Endothelial cell (in vitro differentiated cells): ENCODE measurements at places on chromosomes 7 and 10.

- no peak for DNase-seq
Observed at GRCh38 chr10:48522011-48522765, 82.7 kb downstream of the ARHGAP22 start.

DNA sequence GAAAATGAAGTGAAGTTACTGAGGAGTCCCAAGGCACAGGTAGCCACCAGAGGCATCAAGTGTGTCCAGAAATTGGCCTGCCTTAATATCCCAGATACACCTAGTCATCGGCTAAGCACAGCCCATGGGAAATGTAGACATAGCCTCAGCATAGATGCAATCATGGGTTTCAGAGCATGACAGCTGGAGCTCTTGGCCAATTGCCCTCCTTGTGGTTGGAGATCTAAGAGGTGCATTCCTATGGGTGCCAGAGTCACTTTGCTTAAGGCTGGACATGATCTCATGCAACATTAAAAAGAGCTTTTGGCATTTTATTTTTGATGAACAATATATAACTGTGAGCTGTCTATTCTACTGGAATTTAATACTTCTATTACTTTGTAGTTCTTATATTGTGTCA lies 758.0 kb upstream of the LRRTM3 start:
- DNase-seq, result no peak

DNA sequence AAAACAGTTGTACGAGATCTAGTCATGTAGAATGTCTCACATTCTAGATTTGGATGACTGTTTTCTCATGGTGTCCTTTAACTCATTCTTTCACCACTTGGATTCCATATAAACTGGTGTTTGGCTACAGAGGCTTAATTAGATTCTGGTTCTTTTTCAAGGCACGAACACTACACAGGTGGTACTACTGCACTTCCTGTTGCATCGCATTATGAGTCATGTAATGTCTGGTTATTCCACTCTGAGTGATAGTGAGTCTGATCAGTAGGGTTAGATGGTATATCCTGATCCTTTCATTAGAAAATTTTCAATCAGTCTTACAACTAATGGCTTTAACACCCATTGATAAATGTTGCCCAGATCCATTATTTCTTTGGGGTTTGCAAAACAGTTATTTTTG lies 11.2 kb upstream of the AKAP9 start:
- DNase-seq, result no peak

- DNase-seq, result no peak
Observed at GRCh38 chr10:110754375-110755105, 110.4 kb downstream of the RBM20 start.

- DNase-seq, result no peak
Observed at GRCh38 chr10:131757285-131758058, 143.3 kb upstream of the PPP2R2D start.

DNA sequence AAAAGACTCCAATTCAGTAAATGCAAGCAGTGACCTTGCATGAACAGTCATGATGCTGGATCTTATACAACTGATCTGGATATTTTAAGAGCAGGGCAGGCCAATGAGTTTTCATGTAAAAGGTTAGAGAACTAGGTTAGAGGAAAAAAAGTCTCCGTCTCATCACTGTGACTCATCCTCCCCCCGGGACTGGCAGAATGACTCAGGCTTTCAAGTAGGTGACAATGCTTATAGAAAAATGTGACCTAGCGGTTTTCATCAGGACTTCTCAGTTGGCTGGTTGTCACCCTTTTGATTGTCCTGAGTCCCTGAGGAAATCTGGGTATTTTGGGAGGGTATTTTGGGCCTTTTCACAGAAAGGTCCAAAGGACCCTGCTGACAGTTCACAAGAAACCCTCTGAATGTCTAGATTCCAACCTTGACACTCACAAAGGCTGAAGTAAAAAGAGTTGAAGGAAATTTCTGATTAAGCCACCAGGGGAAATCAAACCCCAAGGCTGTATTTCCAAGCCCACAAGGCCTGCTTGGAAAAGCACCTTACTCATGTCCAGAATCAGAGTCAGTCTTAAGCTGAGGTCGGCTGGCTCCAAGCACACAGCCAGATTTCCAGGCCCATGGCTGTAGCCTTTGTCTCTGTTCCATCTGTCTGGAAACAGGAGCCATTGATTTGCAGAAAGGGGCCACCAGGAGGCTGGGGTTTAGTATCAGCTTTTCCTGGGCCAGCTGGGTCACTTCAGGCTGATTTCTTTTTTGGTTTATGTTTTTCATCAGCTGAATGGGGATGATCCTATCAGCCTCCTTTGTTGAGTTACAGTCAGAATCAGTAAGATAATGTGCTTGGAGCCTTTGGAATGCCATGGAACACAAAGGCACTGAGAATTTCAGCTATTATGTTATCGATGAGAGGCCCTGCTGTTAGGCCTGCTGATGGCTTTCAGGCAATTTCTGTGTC lies 226.4 kb upstream of the HABP2 start:
- DNase-seq, result no peak

- DNase-seq, result no peak
Observed at GRCh38 chr10:88150339-88150738, 286.9 kb downstream of the PTEN start.

DNA sequence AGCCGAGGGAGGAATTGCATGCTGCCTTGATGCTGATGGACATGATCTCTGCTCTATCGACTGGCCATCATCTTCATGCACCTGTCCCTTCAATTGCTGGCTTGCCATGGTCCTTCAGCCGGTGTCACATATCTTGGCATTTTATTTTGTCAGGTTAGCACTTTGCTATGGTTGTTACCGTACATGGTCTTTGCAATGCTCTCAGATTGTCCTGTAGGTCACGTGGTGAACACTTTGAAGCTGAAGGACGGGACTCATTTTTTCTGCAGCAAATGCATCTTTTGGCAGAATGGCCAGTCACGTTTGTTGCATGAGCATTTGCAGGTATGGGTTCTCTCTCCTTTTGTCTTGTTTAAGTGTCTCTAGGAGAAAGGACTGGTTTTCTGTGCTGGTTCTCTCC lies 326.8 kb upstream of the SHH start:
- no peak for DNase-seq

DNA sequence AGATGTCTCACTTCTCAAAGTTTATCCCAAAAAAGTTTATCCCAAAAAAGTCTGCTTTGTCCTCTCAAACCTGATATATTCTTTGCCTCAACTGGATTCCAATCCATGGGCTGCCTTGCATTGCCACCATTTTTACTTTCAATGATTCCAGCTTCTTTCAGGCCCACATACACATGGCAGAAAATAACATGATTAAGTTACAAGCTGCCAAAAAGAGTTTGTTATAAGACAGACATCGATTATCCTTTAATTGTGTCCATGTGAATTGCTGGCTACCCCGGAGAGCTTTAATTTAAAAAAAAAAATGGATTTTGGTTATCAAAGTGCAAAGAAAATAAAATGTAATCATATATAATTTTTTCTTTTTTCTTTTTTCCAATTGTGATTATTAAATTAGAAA lies 819.6 kb upstream of the SORCS1 start:
- no peak for DNase-seq

- DNase-seq, result no peak
Observed at GRCh38 chr10:117663750-117664149, 121.2 kb downstream of the EMX2 start.

- DNase-seq, result no peak
Observed at GRCh38 chr10:116554628-116555027, 8.9 kb downstream of the PNLIP start.

- no peak for DNase-seq
Observed at GRCh38 chr10:119113751-119114732, 10.1 kb downstream of the DENND10 start.

GRCh38 chr10:89303161-89303560 lies 1.3 kb downstream of the IFIT2 start:
- no peak for DNase-seq

DNA sequence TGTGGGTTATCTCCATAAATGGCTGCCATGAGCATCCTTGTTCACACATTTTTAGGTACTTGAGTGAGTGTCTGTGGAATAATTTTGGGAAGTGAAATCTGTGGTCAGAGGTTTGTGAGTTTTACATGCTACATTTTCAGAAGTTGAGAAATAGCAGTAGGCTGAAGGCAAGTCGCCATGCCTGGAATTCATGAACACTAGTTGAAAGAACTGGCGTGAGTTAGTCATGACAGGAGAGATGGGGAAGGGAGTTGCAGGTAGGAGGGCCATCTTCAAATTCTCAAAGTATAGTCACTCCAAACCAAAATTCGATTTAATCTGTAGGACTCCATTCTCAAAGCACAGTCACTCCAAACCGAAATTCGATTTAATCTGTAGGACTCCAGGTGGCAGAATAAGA lies 89.6 kb downstream of the EGFR start:
- DNase-seq, result no peak

DNA sequence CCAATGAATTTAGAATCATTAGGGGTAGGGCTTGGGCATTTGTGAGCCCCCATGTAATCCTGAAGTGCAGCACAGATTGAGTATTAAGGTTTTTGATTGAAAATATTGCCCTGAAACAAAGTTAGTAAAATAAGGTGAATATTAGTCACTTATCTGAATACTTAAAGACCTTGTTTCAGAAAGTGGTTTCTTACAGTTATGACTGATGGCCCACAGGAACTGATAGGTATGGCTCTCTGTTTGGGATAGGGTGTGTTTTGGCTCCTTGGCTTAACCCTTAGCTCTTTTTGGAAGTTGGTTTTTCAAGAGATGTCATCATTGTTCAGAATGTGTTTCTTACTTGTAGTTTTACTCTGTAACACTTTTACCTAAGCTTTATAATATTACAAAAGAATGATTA lies 34.8 kb downstream of the MDFIC start:
- DNase-seq, result no peak

GRCh38 chr10:102523250-102524029 lies 19.7 kb downstream of the SUFU start:
- DNase-seq, result no peak

DNA sequence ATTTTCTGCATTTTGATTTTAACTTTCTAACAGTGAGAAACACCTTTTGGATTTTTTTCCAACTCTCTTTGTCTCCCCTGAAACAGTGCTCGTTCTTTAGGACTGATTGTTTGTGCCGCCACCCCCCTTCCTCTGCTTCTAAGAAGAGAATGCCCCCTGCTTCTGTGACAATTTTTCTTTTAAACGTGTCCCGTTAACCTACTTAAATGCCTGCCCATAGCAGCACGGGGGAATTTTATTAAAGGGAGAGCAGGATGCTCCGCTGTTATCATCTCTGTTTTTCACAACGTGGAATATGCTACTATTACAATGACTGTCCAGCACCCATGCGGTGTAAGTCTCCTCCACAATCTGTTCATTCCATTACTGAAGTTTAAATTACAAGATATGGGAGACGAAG lies 67.8 kb downstream of the SVIL start:
- no peak for DNase-seq

DNA sequence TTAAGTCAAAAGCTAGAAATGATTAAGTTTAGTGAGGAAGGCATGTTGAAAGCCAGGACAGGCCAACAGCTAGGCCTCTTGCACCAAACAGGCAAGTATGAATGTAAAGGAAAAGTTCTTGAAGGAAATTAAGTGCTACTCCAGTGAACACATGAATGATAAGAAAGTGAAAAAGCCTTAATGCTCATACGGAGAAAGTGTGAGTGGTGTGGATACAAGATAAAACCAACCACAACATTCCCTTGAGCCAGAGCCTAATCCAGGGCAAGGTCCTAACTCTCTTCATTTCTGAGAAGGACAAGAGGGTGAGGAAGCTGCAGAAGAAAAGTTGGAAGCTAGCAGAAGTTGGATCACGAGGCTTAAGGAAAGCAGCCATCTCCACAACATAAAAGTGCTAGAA lies 53.0 kb downstream of the DNAJC1 start:
- DNase-seq, result no peak

- DNase-seq, result no peak
Observed at GRCh38 chr7:150451097-150451793, 815 bp downstream of the GIMAP8 start.

DNA sequence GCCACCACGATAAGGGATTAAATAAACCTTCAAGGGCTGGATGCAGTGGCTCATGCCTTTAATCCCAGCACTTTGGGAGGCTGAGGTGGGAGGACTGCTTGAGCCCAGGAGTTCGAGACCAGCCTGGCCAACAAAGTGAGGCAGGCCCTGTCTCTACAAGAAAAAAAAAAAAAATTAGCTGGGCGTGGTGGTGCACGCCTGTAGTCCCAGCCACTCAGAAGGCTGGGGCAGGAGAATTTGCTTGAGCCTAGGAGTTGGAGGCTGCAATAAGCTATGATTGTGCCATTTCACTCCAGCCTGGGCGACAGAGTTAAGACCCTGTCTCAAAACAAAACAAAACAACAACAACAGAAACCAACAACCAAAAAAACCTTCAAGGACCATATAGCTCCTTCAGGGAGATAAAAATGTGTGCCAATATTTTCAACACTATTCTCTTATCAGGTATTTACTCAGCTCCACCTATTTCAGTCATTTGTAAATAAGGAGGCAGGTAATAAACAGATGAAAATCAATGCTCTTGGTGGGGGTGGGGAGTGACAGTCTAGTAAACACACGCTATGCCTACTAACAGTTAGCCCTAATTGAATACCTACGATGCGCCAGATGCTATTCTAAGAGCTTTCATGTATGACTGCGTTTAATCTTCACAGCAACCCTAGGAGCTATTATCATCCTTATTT lies 13.2 kb downstream of the BAIAP2L1 start:
- no peak for DNase-seq

DNA sequence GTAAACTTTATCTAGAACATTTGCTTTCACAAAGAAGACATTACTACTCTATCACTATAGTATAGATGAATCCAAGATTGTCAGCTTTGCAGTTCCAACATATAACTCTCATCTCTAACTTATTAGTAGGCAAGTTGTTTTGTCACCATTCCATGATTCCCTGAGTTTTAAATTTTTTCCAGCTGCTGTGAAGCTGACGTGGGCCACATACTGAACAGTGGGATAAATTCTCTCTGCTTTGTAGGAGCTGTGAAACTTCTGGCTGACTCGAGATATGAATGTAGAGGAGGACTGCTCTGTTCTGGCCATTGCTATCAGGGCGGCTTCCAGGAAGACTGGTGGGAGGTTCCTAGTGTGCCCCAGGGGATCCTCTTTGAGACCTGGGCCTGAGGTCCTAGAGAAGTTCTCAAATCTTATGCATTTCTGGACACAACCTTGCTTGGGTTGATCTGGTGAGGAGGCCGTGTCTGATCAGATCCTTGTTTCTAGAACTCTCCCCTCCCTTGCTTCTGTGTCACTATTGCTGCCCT lies 58.0 kb downstream of the LSMEM1 start:
- no peak for DNase-seq
